ENCODE measurements at places on chromosomes 3 and 15.

- peak; percentile 47 for DNase-seq
- H3K36me3 ChIP-seq, result no peaks in the 10 kb centered on the region
- no peak overlapping the region for H3K27ac ChIP-seq
- H3K27me3 ChIP-seq, result no peaks in the 10 kb centered on the region
- H3K4me1 ChIP-seq, result no peaks in the 10 kb centered on the region
These were observed 498.1 kb upstream of the TPRG1 start for GRCh38 chr3:188673646-188674186.

DNA sequence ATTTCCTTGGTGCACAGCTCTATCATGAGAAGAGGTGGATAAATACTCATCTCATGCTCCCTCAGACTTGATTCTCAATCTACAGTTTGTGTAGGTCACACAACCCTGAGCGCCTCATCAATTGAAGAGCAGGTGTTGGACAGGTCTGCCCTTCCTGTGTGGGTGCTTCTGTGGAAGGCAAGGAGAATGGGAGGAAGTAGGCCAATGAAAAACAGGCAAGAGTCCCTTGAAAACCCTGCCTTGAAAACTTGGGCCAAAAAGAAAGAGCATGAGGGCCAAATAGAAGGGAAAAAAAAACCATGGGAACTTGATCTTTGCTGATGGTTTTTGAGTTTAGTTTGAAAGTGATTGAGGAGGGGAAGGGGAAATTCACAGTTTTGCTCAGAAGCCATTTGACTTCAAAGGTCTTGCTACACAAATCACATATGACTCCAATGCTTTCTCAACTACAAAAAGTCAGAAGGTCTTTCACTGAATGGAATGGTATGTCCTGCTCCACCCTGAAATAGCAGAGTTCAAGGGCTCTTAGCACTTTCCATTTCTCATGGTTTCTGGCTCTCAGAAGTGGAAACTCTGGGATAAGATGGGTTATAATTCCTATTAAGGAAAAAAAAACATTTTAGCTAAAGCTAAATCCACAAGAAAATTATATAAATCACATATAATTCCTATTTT, 37.2 kb upstream of the TM4SF1 start:
- DNase-seq, result no peak
- no peak overlapping the region for H3K4me3 ChIP-seq
- H3K36me3 ChIP-seq, result no peaks in the 10 kb centered on the region
- H3K27me3 ChIP-seq, result no peaks in the 10 kb centered on the region
- H3K4me1 ChIP-seq, result peaks cover 12% of the 10 kb centered on the region

- DNase-seq, result no peak
- H3K4me1 ChIP-seq, result peaks cover 13% of the 10 kb centered on the region
- H3K4me3 ChIP-seq, result peak overlapping the region; percentile 77
These were observed 1.1 kb upstream of the SUCLG2 start for GRCh38 chr3:67655364-67656121.

DNA sequence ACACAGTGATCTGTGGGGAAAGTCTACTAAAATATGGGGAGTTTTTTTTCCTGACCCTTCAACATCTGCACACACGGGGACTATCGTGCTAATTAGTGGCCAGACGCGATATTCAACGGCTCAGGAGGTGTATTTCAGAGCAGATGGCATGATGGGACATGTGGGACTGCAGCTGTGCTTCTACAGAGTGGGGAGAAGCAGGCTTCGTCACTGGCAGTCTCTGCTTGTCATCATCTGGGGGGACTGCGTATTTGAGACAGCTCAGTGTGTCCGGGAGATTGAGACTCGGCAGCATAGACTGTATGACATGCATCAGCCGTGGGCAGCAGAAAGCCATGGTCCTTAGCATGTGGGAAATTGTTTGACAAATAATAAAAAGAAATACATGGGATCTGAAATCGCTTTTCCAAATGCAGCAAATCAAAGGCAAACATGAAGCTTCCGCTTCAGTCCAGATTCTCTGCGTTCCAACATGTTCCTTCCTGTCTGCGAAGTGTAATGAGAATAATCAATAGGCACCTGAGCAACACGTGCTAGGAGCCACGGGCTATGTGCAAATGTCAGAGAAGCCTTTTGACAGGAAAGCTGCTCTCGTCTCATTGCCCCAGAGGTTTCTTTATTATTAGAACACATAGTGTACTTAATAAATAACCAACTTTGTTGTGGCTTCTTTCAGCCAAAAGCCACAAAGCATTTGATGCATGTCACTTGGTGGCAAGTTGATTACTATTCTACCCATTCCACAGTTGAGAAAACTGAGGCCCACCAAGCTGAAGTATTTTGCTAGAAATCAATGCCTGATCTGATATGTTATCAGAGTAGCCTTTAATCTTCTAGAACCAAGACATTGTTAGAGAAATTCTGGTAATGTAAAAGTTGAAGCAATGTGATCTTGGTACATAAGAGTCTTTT, 276.3 kb downstream of the RYR3 start:
- no peak overlapping the region for H3K27ac ChIP-seq
- H3K4me1 ChIP-seq, result no peaks in the 10 kb centered on the region
- H3K27me3 ChIP-seq, result peaks cover 38% of the 10 kb centered on the region

DNA sequence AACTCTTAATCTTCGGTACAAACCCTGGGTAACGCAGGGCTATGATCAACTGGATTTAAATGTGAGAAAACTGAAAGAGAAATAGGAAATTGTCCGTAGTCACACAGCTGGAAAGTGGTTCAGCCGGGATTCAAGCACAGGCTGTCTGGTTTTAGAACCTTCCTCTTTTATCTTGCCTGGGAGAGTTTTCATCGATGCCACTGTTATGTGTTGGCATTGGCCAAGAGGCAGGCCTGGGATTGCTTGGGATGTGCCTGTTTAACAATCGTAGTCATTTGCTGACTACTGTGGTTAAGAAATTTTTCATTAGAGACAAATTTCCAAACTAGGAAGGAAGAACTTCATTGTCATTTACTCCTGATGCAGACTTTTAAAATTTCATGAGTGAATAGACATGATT, 4.3 kb downstream of the MCTP2 start:
- no peak for DNase-seq
- H3K36me3 ChIP-seq, result no peaks in the 10 kb centered on the region
- H3K27me3 ChIP-seq, result no peaks in the 10 kb centered on the region

DNA sequence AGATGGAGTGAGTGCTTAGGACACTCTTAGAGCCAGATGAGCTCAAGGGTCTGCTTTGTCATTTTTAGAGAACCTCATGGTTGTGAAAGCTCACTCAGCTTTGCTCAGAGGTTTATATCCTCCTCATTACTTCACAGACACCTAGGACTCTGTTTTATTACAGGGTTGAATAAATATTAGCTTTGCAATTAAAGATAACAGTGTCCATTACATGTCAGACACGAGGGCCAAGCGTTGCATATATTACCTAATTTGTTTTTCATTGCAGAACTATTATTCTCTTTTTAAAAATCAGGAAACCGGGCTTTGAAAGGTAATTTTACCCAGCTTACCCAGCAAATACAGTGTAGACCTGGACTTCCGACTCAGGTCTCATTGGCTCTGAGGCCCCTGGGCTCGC, 16.1 kb downstream of the MAP6D1 start:
- no peak for DNase-seq
- peaks cover 34% of the 10 kb centered on the region for H3K36me3 ChIP-seq
- H3K27ac ChIP-seq, result no peak overlapping the region
- no peak overlapping the region for H3K4me3 ChIP-seq
- H3K27me3 ChIP-seq, result no peaks in the 10 kb centered on the region

DNA sequence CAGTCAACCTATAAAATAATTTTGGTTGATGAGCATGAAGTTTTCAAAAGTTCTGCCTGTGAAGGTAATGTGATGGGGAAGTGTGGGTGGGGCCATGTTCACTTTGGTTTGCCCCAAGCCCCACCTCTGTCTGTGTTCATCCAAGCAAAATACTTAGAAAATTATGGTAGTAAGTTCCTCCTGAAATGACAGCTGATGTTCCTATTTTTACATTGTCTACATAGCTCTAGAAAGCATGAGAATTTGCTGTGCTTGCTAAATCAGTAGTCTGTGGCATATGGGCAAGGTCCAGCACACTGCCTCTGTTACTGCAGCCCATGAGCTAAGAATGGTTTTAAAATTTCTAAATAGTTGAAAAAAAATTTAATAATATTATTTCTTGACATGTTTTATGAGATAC, 21.9 kb upstream of the CP start:
- DNase-seq, result no peak
- H3K27ac ChIP-seq, result no peak overlapping the region
- H3K4me3 ChIP-seq, result no peak overlapping the region
- no peaks in the 10 kb centered on the region for H3K27me3 ChIP-seq

DNA sequence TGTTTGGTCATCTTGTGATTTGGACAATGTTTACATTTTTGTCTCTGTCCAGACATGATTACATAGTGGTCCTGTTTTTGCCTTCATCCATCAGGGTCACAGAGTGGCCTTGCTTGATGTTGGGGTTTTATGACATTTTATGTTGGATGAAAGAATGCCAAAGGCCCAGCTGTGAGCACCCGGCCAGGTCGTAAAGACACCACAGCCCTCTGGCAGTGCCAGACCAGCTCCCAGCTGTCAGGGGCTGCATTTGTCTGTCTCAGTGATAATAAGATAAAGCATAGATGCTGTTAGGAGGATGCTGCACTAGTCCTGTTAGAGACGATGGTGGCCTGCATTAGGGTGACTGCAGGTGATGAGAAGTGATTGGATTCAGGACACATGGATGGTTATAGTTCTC, 117.5 kb downstream of the FAM174B start:
- H3K27ac ChIP-seq, result no peak overlapping the region
- DNase-seq, result no peak
- H3K4me3 ChIP-seq, result no peak overlapping the region
- H3K36me3 ChIP-seq, result no peaks in the 10 kb centered on the region

DNA sequence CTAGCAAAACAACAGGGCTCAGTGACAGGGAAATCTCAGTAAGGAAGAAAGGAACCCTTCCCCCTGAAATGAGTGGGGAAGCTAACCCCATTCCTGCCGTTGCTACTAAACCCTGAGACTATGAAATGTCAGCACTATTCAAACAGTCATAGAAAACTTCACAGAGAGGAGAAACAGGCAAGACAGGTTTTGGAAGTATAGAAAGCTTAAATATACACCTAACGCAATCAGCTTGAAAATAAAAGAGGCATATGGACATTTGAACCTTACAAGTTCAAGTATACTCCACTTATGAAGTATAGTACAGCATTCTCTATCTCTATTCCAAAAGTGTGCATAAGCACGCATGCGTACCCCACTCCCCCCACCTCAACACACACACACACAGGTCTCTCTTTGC, 17.6 kb upstream of the FRMD4B start:
- H3K36me3 ChIP-seq, result no peaks in the 10 kb centered on the region
- H3K4me1 ChIP-seq, result no peaks in the 10 kb centered on the region
- H3K27ac ChIP-seq, result no peak overlapping the region
- H3K27me3 ChIP-seq, result no peaks in the 10 kb centered on the region
- no peak overlapping the region for H3K4me3 ChIP-seq

- DNase-seq, result no peak
- H3K36me3 ChIP-seq, result no peaks in the 10 kb centered on the region
- no peaks in the 10 kb centered on the region for H3K4me1 ChIP-seq
These were observed 301.4 kb downstream of the RBMS3 start for GRCh38 chr3:29582273-29582672.

DNA sequence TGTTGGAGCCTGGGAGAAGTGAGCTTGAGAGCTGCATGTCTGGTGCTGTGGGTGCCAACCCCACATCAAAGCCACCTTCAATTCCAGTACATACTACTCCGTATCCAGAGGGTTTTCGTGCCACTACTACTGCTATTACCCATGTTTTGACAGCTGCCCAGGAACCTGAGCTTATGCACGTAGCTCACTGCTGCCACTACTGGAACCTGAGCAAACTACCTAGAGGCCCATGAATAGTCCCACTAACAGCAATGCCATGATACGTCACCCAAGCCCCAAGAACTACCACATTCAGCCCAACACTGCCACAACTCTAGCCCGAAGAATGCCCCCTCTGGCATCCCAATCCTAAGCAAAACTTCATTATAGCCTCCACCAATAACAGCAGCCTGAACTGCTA, 215.2 kb upstream of the BCHE start:
- no peaks in the 10 kb centered on the region for H3K36me3 ChIP-seq
- peak; percentile 17 for DNase-seq
- no peaks in the 10 kb centered on the region for H3K27me3 ChIP-seq
- H3K4me3 ChIP-seq, result no peak overlapping the region

- H3K27me3 ChIP-seq, result no peaks in the 10 kb centered on the region
- no peak overlapping the region for H3K27ac ChIP-seq
- no peak for DNase-seq
- peaks cover 8% of the 10 kb centered on the region for H3K4me1 ChIP-seq
- H3K36me3 ChIP-seq, result no peaks in the 10 kb centered on the region
- H3K4me3 ChIP-seq, result no peak overlapping the region
These were observed 36.6 kb downstream of the SLCO2A1 start for GRCh38 chr3:133992951-133993620.

DNA sequence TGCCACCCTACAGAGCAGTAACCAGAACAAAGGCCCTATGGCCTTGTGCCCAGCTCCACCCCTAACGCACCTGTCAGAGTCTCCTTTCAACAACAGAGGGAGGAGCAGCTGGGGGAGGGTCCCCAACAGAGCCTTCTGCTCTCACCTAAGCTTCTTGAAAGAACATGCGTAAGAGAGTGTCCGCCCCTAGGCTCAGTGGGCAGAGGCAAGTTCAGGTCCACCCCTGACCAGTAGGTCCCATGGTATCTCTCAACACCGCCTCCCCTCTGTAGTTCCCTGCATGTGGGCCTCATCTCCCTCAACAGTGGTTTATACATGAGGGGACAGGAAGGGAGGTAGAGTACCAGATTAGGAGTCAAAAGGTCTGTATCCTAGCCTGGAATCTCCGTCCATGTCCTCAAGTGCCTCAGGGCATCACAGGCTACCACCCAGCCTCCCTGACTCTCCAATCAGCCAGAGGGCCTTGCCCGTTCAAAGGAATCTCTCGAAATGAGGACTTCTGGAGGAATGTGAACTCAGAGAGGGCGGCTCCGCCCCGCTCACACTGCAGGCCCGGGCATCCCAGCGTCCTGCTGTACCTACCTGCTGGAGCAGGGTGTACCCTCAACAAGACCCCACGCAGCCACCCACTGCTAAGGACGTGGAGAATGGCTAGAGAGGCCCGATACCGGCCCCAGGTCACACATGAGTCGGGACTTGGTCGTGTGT, 680 bp downstream of the POC1A start:
- DNase-seq, result peak; percentile 67
- H3K27me3 ChIP-seq, result no peaks in the 10 kb centered on the region
- H3K36me3 ChIP-seq, result peaks cover 19% of the 10 kb centered on the region
- peak overlapping the region; percentile 89 for H3K4me3 ChIP-seq

DNA sequence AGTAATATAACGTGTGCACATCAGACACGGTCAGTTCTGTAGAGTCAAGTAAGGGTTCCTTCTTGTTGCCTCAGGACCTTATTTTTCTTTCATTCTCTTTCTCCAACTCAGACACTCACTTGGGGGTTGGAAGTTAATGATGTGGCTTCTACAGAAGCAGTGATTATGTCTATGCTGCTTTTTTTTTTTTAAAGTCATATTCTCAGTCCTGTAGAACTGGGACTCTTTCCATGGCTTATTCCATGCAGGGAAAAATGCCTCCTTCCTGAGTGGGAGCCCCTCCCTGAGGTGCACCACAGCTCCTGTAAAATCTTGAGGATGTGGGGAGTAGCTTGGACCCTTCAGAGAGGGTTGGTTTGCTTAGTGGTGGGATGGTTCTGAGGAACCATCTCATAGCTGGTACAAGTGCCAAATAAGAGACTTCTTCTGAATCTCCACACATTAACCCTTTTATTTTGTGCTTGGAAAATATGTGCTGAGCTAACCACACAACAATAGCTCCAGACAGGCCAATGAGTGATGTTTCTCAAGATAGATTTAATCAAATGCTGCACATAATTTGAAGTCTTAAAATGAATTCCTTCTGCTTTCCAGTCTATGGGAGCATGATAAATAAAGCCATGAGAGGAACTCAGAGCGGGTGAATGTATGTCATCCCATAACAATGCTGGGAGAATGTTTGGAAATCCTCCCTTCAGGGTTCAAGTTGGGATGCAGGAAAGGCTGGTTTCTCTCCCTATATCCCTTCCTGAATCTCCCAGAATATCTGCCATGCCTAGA, 23.3 kb upstream of the FSTL1 start:
- no peak overlapping the region for H3K4me3 ChIP-seq
- no peak overlapping the region for H3K27ac ChIP-seq
- no peaks in the 10 kb centered on the region for H3K36me3 ChIP-seq
- H3K27me3 ChIP-seq, result no peaks in the 10 kb centered on the region
